ENCODE measurements at places on chromosomes 13 and 19.

DNA sequence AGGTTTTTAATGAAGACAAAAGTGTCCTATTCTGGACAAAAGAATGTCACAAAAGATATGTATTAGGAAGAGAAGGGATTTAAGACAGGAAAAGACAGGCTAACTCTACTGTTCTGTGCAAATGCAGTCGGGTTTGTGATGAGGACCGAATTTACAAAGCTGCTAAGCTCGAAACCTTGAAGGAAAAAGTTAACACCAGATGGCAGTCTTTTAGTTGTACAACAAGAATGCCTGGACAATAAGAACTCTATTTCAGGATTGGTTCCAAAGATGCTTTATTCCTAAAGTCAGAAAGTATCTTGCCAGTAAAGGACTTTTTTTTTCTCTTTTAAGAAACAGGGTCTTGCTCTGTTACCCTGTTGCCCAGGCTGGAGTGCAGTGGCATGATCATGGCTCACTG lies 51.1 kb downstream of the HS6ST3 start:
- DNase-seq: no peak

DNA sequence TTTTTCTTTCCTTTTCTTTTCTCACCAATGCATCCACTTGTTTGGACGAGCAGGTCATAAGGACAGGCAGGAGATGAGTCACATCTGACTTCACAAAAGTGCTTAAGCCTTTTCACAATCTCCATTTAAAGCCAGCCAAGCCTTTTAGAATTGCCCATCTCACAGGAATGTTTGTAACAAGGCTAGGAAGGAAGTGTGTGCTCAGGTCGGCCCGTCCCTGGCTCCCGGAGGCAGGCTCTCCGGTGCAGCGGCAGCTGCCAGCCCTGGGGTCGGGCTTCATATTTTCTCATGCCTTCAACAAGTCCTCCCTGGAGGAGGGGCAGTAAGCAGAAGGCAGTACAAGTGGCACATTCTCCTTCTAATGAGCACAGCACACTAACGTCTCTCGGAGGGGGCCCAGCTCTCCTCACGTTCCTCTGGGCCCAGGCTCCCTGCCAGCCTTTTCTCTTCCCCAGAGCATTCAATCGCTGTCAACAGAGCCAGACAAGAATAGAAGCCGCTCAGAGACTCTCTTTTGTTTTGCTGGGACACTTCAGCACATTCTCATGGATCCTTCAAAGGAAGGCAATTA lies 180.5 kb downstream of the COL4A1 start:
- no peak for DNase-seq

- peak; percentile 24 for DNase-seq
Measured at GRCh38 chr13:99354371-99354951, 47.3 kb upstream of the GPR183 start.

DNA sequence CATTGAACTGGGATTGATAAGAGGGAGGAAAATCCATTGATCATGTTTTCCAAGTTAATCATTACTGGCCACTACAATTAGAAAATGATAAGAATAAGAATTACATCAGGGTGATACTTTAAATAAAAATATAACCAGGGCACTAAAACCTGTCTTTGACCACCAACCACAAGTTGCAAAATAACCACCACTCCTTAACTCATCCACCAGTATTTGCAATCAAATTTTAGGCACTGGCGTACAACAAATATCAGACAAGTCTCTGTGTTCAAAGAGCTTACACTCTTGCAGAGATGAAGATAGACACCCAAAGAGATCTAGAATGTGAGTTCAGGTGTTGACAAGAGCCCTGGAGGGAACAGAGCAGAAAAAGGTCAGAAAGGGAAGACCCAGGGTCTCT lies 514 bp downstream of the CEACAM3 start:
- no peak for DNase-seq

GRCh38 chr19:39342647-39343305 lies 555 bp downstream of the SAMD4B start:
- no peak for DNase-seq

GRCh38 chr19:36939153-36939552 lies 23.0 kb downstream of the ZNF568 start:
- no peak for DNase-seq

GRCh38 chr13:87975035-87975434 lies 303.9 kb downstream of the SLITRK5 start:
- DNase-seq: no peak

- DNase-seq: no peak
Measured at GRCh38 chr19:45066921-45067661, 9.2 kb downstream of the ZNF296 start.

DNA sequence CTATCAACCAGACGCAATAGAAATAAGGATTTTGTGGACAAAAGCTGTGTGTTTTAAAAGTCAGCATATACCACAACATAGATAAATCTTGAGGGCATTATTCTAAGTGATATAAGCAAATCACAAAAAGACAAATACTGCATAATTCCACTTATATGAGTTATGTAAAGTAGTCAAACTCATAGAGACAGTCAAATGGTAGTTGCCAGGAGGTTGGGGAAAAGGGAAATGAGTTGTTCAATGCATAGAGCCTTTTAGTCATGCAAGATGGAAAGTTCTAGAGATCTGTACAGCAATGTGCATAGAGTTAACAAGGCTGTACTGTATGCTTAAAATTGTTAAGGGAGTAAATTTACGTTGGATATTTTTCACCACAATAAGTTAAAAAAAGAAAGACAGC lies 244.7 kb downstream of the DCT start:
- DNase-seq: no peak

- no peak for DNase-seq
Measured at GRCh38 chr13:102128216-102128810, 273.5 kb downstream of the FGF14 start.

GRCh38 chr13:98260357-98261164 lies 83.5 kb upstream of the RNF113B start:
- DNase-seq: no peak
